KBM-7 (cell line): ENCODE measurements at places on chromosomes 6 and 20.

GRCh38 chr20:52622081-52622480, 350.1 kb upstream of the TSHZ2 start:
- no peak for DNase-seq

DNA sequence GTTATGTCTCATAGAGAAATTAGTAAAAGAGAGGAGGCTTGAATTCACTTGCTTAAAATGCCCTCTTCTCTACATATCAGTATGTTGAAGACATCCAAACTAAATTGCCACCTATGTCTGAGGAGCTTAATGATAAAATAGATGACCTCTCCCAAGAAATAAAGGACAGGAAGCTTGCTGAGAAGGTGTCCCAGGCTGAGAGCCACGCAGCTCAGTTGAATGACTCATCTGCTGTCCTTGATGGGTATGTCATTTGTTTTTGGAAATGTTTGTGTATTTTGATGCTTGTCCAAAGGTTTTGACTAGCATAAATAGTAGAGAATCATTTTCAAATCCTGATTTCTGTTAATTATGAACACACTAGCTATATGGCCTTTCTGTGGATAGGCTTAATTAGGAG, 307.7 kb downstream of the ARHGAP18 start:
- DNase-seq, result no peak

DNA sequence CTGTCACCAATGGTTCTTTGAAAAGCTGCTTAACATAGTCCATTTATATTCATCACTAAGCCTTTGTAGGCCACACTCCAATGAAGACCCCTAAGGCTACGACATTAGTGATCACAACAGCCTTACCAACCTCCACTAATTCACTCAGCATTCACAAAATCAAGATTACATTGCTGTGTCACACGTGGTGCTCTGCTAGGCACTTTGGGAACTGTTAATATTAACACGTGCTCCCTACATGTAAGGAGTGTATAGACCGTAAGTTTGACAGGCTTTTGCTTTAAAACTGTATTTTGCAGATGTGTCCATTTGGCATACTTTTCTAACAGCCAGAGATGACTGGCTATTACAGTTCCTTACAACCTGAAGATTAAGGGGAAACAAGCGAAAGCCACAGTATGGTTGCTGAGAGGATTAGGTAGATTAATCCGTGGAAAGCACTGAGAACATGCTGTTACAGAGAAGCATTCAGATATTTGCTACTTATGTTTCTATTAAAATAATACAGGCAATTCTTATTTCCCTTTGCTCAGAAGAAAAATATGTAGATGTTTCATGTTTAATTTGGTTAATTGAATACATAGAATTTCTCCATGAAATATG, 69.7 kb downstream of the SAMD3 start:
- no peak for DNase-seq

DNA sequence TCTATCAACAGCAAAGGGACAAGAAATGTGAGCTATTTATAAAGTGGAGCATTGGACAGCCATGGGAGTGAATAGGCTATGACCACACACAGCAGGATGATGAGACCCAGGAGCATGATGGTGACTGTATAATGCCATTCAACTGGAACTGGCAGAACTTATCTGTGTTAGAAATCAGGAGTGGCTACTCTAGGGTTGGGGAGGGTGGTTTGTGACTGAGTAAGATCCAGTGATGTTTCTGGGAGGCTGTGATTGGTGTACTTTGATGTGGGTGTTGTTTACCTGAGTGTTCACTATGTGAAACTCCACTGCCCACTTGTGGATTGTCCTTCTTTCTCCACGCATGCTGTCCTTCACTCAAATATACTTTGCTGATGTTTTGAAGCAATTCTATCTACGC, 11.5 kb upstream of the HLA-B start:
- DNase-seq, result no peak

DNA sequence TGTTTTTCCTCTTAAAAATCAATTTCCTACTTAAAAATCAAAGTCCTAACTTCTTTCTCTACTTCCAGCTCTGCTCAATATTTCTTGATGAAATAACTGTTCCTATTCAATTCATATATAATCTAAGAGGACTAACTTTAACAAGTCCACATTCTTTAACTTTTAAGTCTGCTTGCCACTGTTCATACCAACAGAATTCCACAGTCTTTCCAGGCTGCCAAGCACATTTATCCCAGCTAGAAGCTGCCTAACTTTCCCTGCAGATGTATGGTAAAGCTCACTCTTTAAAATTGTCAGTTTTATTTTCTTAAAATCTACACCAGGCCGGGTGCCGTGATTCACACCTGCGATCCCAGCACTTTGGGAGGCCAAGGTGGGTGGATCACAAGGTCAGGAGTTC, 11.5 kb downstream of the CALHM6 start:
- DNase-seq, result no peak

- DNase-seq, result no peak
Observed at GRCh38 chr20:32162351-32162750, 45.2 kb downstream of the PLAGL2 start.

DNA sequence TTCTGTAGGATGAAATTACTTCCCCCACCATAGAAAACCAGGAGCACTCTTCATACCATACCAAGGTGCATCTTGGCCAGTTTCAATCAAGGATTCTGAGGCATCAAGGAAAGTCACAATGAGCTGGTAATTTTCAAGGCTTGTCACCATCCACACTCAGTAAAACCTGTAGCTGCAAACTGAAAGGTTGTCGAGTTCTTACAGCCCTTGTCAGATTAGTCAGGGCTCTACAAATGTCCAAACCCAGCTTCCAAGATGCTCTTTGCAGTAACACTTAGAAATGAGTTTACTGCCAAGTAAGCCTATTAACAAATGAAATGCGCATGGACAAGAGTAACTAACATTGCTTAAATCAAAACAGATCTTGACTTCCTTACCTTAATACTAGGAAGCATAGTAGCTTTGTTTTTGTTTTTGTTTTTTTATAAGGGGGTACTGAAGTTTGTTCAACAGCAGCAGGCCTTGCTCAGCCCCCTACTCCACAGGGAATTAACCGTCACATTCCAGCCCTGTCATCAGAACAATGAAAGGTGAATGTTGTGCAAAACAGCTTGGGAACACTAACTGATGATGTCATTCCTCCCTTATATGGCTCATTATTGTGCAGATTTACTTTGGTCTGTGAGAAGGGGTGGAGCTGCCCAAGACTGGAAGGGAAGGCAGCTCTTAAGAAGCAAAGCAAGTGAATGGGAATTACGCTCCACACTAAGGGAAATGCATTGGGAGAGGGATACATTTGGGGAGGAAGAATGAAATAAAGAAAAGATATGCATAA, 49.9 kb upstream of the TMEM30A start:
- no peak for DNase-seq

DNA sequence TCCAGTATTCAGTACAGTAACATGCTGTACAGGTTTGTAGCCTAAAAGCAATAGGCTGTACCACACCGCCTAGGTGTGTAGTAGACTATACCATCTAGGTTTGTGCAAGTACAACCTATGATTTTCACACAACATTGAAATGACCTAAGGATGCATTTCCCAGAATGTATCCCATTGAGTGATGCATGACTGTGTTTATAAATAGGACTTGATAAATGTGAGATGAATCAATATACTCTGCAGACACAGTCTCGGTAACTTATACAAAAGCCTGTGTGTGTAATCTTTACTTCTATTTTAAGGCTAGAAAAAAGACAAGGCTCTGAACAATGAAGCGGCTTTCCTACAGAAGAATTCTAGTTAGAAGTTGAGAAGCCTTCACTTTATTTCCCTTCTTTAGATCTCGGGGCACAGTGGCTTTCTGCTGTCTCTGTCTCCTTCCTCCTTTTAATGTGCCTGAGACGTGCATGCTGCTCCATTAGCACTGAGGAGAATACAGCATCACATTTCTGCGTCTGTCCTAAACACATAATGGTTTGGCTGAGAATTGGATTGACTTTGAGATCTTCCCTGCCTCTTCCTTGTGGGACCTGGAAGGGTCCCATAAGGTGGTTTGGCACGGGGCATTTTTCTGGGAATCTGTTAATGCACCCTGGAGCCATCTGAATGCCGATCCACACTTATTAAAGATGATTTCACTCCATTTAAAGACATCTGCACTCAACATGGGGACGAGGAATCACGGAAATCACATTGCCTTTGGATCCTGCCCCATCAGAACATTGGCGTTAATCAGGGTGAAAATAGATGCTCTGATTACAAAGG, 112.5 kb downstream of the SCML4 start:
- no peak for DNase-seq

DNA sequence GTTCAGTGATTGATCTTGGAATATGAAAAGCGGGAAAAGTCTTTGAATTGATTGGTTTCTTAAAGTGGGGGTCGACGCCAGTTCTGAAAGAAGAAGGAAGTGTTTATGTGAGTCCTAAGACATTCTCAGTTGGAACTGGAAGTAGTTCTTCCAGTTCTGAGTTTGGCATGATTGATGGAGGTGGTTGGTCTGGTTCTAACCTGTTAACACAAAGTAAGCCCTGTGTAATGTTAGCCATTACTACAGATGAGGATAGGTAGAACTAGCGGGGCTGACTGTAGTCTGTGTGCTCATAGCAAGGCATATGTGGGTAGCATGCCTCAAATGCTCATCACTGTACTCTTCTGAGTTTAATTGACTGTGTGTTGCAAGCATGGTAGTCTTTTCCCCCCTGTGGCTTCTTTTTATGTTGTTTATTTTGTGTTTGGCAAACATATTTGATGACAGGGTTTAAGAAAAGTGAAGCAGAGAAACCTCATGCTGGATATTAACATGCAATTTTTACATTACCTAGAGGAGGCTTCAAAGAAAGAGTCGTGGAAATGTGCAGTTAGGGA, 24.9 kb downstream of the CITED2 start:
- DNase-seq, result no peak

- DNase-seq, result no peak
Observed at GRCh38 chr6:125815080-125815910, 24.5 kb downstream of the NCOA7 start.
